ENCODE measurements at places on chromosomes 16 and 17.

- peak; percentile 38 for DNase-seq
These were observed 645 bp upstream of the GFOD2 start for GRCh38 chr16:67719778-67720144.

DNA sequence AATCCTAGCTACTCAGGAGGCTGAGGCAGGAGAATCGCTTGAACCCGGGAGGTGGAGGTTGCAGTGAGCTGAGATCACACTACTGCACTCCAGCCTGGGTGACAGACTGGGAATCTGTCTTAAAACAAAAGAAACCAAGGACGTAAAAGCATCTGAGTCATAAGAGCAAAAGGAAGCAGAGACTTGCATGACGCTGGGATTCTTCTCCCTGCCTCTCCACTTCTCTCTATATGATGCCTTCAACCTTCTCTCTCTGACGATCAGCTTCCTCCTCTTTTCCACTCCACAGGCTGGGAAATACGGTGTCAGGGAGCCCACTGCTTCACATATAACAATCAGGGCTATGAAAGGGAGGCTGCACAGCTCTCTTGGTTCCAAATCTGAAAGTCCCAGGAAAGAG lies 43.2 kb upstream of the CCL1 start:
- no peak for DNase-seq

DNA sequence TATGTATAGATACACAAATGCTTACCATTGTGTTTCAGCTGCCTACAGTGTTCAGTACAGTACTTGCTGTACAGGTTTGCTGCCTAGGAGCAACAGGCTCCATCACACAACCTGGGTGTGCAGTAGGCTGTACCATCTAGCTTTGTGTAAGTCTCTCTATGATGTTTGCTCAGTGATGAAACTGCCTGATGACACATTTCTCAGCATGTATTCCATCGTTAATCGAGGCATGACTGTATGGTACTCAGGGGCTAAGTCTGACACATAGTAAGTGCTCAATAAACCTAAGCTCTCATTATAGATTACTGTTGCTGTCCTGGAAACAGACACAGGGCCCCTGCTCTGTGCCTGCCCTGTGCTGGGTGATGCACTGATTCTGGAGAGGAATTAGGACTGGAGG lies 18.1 kb downstream of the KCNJ12 start:
- DNase-seq = no peak

GRCh38 chr16:11511328-11511727 lies 75.4 kb downstream of the LITAF start:
- DNase-seq = no peak

DNA sequence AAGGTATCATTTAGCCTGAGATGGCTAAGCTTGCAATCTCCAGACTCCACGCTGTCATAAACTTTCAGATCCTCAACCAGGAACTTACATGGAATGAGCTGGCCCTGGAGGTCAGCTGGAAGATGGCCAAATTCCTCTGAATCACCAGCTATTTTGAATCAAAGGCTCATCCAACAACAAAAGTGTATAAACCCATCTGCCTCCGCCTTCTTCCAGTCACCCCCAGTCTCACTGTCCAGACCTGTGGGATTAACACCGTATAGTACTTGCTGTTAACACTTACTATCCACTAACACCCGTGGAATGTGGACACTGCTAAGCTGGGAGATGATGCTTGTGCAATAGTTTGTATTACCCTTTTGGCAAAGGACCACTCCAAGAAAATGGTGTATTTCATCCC lies 1.9 kb upstream of the LCMT1 start:
- DNase-seq = no peak

DNA sequence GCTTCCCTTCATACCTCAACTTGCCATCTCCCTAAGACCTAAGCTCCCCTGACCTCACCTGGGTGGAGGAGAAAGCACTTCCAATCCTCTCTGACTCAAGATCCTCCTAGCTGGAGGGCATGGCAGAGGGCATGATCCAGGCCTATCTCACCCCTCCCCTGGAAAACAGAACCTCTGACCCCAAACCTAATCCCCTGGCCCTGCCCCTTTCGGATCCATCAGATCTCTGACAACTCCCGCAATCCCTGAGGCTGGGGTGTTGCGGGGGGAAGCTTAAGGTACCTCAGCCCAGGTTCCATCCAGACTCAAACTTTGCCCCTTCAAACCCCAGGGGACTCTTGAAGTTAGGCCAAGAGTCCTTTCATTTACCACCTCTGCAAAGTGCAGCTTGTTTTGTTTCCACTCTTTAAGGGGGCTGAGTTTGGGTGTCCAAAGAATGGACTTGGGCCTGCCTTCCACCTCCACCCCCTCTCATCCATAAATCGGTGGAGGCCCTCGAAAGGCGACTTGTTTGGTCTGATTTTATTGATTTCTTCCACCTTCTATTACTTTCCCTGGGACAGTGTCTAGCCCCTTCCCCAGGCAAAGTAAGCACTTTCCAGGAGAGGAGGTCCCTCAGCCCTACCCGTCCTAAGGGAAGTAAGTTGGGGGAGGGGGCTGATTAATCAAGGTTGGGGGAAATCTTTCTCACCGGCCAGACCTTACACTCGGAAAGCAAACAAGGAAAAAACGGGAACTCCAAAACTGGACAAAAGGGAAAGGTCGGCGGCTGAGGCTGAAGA lies 2.6 kb downstream of the EPOP start:
- DNase-seq = no peak

GRCh38 chr17:34291721-34292348 lies 6.3 kb downstream of the CCL11 start:
- no peak for DNase-seq

DNA sequence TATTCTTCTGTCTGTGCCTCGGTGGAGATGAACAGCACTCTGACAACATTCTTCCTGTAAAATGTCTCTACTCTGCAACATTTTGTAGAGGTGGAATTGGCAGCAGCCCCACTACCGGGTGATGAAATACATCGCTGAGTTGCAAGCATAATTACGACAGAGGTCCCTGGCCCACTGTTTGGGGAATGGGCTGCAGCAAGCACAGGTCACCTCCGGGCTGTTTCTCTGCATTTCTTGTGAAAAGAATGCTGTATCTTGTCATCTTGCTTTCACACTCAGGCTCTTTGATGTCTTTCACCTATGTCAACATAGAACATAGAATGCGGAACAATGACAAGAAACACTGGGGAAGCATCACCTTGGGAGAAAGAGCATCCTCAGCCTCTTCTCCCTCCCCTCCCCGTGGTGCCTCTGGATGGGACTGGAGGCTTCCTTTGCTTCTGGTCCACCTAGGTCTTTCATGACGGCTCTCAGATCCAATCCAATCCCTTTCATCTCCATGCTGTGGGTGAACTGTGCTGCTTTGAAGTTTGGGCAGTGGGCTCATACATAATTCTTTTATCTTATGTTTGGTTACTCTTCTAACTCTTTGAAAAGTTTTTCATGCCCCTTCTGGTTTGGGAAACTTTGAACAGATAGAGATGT lies 265.0 kb downstream of the PHKB start:
- no peak for DNase-seq

- no peak for DNase-seq
These were observed 78.3 kb downstream of the RMI2 start for GRCh38 chr16:11423315-11424117.
